Right lobe of liver (tissue), 6 donors: ENCODE measurements at places on chromosomes 12 and 14. TPM values are rescaled to one million over a fixed set of nuclear protein-coding genes. Genes with fewer than 3 reads are reported as not detected.

GPR65 gene
- 2.7 TPM for total RNA-seq

MAP1LC3B2 gene
- total RNA-seq = not detected

HCAR1 gene
- total RNA-seq = not detected

PLBD2 gene
- 34.1 TPM for total RNA-seq

TNFAIP2 gene
- total RNA-seq = 38.8 TPM
